ENCODE measurements at places on chromosomes 1 and 21.

- DNase-seq, result no peak
These were observed 18.1 kb downstream of the FGGY start for GRCh38 chr1:59314776-59315528.

GRCh38 chr1:10168912-10169514 lies 41.4 kb upstream of the KIF1B start:
- no peak for DNase-seq

GRCh38 chr1:43056981-43057391 lies 98.3 kb upstream of the SLC2A1 start:
- DNase-seq, result no peak

DNA sequence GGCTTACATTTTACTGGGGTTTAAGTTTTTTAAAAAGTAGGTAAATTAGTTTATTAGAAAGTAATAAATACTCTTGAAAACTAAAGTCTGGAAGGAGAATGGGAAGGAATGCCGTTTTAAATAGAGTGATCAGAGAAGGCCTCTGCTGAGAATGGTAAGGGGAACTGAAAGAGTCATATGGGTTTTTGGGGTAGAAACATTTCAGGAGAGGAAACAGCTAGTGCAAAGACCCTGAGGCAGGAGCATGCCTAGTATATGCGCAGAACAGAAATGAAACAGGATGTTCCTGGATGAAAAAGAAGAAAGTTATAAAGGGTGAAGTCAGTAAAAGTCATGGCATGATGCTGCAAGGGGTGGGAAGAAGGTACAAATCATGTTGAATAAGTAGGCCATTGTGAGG lies 38.9 kb downstream of the ZC3H11B start:
- no peak for DNase-seq

- no peak for DNase-seq
These were observed 86.0 kb upstream of the ZBTB40 start for GRCh38 chr1:22365331-22366295.

- DNase-seq, result no peak
These were observed 14.8 kb downstream of the DHRS3 start for GRCh38 chr1:12603224-12603623.

DNA sequence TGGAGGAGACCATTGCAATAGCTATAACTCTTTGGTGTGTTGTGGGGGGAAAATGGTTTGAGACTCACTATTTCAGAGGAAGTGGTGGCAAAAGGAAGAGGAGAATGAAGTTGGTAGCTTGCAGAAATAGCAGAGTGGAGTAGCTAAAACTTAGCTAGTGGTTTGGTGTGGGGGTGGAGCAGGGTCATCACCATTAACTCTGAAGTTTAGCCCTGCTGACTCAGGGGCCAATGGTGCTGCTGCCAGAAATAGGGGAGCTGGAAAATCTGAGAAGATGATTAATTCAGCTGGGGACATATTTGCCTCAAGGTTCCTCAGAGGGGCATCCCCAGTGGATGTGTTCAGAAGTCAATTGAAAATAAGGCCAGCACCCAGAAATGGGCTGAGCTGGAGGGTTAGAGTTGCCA lies 65.4 kb downstream of the RUNX1 start:
- no peak for DNase-seq

DNA sequence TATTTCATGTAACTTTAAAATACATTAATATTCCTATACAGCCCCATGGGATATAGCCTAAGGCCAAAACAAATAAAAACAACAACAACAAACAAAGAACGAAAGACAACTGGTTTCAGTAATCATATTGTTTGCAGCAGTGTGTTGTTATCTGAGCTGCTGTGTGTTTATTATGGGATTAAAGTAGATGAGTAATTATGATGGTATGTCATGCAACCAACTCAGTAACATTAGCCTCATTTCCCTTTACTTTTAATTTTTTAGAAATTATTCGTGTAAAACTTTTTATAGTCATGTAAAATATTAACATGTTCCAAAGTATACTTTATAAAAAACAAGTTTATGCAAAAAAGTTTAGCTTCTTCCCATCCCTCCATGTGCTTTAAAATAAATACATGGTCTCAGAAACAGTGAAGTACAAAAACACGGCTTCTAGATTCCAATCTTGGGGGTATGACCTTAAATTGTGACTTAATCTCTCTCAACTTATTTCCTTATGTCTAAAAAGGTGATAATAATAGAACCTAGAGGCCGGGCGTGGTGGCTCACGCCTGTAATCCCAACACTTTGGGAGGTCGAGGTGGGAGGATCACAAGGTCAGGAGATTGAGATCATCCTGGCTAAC lies 176.1 kb downstream of the SLC45A1 start:
- no peak for DNase-seq

DNA sequence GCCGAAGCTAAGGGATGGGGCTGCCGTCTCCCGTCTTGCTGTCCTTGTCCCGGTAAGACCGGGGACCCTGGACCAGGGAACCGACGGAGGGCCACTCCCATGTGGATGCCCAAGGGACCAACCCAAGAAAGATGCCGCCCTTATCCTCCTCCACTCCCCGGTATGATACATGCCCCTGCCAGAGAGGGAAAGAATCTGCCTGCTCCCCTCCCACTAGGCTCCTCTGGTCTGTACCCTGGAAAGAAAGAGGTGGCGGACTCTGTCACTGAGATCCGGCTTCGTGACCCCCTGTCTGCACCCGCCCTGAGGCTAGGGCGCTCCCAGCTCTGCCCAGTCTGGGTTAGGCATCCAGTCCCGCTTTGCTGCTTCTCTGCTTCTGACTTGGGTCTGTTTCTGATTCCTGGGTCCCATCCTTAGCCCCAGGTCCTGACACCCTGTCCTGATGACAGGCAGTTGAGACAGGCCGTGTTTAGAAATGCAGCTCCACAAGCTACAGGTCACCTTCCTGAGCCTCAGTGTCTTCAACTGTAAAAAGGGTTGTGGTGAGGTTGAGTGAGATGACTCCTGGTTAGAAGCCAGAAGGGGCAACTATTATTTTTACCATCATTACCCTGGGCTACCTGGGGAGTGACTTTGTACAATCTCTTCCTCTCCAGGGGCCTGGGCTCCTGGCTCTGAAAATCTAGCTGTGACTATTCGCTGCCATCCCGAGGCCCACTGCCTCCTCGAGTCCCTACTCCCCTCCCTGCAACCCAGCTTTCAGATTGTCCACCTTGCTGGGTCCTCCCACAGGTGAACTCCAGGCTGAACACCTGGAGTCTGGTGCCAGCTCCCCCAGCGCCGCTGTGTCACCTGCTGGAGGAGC lies 3.7 kb downstream of the MATN1 start:
- peak; percentile 69 for DNase-seq

DNA sequence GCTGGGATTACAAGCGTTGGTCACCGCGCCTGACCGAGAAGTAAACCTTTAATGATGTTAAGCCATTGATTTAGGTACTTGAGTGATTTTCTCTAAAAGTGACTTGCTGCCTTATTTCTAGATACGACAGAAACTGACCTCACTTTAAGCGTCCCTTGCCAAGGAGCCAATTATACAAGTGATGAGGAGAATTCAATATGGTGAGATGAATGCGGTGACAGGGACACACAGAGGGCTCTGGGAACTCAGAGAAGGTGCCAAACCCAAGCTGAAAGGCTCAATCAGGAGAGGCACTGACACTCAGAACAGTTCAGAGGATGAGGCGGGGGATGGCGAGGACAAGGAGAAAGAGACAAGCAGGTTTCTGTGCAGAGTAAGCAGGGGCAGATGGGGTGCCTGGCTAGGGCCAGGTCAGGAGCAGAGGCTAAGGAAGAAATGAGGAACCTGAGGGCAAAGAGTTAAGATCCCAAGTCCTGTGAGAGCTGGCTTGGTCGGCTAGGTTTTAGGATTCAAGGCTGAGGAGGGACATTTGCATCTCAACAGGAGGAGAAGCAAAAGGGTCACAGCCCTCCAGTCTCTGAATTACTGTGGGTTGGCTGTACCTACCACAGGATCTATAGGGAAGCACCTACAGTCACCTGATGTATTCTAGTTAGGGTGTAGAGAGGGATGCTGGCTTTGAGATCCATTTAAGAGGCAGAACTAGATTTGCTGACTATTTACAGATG lies 83.2 kb upstream of the USP24 start:
- DNase-seq, result no peak

GRCh38 chr1:192238421-192238820 lies 78.4 kb upstream of the RGS21 start:
- DNase-seq, result peak; percentile 49

DNA sequence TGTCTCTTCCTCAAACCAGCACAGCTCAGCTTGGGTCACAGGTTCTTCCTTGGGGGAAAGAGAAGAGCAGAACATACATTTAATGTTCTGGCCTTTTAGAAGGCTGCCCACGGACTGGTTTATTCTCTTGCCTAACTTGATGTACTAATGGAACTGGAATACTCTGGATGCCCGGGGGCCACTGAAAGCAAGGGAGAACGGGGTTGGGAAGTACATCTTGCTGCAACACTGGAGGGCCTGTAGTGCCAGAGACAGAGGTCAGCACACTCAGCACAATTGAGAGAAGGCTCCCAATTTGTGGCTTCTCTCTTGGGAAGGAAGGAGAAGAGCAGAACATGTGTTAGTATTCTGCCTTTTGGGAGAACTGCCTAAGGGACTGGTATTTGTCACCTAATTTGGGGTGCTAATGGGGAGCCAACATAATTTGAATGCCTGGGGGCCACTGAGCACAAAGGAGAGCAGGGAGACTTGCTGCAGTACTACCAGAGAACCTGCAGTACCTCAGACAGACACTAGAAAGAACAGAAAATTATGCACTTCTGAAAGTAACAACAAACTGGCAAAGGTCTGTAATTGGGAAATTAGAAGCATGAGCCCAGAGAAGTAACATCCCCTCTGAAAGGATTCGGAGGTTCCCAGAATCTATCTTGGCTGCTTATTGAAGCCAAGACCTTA lies 14.1 kb downstream of the ZNF691 start:
- DNase-seq, result no peak

GRCh38 chr1:18948048-18948912 lies 8.2 kb downstream of the IFFO2 start:
- no peak for DNase-seq

DNA sequence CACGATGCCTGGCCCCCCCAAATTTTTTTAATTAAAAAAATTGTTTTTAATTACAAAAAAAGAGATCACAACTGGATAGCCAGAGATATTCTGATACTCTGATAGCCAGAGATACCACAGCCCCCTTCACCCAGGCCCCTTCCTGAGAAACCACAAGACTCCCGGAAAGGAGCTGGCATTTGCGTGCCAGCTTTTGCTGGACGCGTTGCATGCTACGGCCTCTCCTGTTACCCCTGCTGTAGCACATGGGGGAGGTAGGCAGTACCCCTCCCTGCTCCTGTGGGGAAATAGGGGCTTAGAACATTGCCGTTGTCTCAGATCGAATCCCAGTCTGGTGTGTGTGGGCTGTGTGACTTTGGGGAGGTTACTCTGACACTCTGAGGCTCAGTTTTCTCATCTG lies 22.7 kb downstream of the MFAP2 start:
- DNase-seq, result no peak

DNA sequence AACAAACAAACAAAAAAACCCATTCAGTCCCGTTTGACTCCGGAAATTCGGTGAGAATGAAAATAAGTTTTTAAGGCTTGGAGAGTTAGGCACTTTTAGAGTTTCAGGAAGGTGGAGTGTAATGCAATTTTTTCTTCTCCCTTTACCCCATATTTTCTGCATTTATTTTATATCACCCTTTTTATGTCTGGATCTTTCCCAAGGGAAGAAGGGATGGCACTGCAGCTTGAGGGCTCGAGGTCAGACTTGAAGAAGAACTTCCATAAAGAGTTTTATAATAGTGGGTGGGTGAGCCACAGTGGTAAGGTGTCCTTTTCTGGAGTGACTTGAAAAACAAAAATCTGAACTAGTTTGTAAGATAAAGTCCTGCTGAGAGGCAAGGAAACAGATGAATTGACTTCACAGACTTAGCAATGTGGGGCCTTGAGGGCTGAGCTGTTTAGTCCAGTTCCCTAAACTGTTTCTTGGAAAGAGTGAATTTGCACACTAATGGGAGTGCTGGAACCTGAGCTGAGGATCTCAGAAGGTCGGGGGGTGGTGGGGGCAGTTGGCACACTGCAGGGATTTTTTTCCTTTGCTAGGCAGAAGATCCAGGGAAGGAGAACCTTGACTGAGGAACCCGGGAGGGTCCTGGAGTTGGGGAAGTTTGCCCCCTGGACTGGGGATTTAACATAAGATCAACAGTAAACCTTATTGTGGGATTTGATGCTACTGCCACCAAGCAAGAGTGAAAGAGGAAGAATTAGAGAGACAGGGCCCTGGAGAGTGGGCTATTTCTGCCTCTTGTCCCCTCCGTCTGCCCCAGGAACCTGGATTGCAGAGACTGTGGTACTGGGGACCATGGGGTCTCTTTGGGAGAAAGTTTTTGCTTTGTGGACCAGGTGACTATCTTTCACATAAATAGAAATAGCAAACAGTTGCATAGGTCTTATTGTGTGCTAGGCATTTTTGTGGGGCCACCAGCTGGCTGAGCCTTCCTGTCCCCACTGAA lies 1.8 kb upstream of the MEX3A start:
- no peak for DNase-seq

GRCh38 chr1:28666806-28667205 lies 1.8 kb upstream of the GMEB1 start:
- no peak for DNase-seq

DNA sequence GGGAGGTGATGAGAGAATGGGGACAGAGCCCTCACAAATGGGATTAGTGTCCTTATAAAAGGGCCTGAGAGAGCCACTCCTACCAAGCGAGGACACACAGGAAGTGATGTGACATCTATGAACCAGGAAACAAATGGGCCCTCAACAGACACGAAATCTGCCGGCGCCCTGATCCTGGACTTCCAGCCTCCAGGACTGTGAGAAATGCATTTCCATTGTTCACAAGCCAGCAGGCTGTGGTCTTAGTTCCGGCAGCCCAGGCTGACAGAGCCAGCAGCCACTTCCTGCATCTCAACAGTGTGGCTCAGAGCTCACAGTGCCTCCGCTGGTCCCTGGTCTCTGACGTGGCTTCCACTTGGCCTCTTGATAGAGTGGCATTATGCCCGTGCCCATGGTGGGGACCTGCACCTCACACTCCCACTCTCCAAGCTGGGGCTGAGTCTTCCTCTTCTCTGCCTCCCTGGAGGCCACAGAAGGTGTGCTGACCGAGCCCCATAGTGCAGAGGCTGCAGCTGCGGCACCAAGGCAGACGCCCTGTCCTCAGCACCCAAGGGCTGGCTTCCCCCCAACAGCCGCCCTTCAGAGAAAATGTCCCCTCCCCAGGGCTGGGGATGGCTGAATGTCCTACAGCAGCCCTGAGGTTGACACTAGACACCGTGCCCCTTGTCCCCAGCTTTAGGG lies 44.9 kb downstream of the ACOT7 start:
- DNase-seq, result no peak

DNA sequence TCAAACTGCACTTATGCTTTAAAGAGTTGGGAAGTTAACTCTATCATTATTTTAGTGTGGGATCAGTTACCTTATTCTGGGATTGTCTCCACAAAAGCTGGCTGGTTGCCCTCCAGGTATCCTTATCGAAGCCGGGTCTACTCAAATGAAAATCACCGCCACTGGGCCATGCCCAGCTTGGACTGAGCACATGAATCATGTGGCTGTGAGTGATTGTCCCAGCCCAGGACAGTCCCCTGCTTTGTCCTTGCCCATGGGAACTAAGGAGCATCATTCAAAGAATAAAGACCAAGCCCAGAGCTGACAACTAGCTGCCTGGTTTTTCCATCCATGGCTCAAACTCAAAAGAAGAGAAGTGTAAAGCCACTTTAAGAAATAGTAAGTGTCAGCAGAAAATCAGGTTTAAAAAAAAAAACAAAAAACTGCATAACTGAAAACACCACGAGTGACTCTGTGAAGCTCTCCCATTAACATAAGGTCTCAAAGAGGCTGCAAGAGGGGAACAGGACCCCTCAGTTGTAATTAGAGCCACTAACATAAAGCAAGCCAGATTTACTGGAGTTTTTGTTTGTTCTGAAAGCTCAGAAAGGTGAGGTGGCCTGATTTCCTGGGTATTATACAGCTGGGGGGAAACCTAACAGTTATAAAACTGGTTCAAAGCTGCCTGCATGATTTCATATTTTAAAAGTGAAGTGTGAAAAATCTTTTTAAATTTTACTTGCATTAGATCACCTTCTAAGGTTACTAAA lies 91.5 kb downstream of the KIF14 start:
- no peak for DNase-seq
